Hindlimb muscle (tissue), 1 donor: ENCODE measurements at places on chromosomes 5 and 9. TPM values are rescaled to one million over a fixed set of nuclear protein-coding genes. Genes with fewer than 3 reads are reported as not detected.

GRCh38 chr9:124137009-124137943 is 120.5 kb upstream of the NEK6 start:
- DNase-seq: no peak

GRCh38 chr5:100827481-100827889 is 75.6 kb downstream of the ST8SIA4 start:
- DNase-seq: no peak

- no peak for DNase-seq
These were observed 462.3 kb downstream of the GABRG2 start for GRCh38 chr5:162529886-162530285.

NDUFA8 gene
- polyA plus RNA-seq: 58.6 TPM

DNA sequence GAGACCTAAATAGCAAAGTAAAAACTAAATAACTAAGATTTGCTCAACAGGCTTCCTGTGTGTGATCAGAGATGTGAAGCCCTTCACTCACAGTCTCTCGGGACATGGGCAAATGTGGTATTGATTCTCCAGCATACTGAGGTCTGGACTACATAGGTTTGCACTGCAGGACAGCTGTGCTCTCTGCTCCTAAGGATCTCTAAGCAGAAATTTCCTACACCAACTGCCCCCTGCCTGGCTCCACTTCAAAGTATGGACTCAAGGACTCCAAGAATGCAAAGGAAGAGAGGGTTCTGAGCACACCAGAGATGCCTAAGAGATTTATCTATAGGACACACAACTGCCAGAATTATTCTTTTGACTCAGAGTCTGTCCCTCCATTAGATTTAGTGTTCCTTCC is 487.2 kb downstream of the SEMA5A start:
- DNase-seq: no peak

DNA sequence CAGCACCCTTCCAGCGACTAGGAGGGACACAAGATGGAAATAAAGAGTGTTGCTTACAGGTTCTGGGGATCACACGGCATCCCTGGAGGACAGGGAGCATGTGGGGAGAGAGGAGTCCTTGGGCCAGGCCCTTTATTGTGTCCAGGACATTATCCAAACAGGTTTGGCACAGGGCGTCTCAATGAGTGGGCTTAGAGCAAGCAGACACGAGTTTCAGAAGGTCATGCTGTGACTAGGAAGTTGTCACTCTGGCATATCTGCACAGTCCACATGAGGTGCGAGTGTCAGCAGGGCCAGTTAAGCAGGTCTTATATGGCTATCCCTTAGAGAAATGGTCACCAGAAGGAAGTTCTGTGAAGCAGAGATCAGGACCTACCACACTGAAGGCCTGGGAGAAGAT is 174.5 kb upstream of the OTULINL start:
- DNase-seq: no peak

- DNase-seq: no peak
These were observed at the start of gene GLT6D1 for GRCh38 chr9:135639196-135639595. TSS of gene GLT6D1 (minus strand) at chr9:135639540. CDS start at chr9:135639187, 353 bp downstream.

F2RL2 gene
- 0.25 TPM for polyA plus RNA-seq

NEURL1B gene
- 40.4 TPM for polyA plus RNA-seq

PCDHGB2 gene
- polyA plus RNA-seq: 2.8 TPM

GRCh38 chr9:75001719-75002421 is 26.2 kb downstream of the CARNMT1 start:
- DNase-seq: peak; percentile 82

- no peak for DNase-seq
These were observed 446.9 kb upstream of the GRIN3A start for GRCh38 chr9:102185371-102185770.

- DNase-seq: no peak
These were observed 39.0 kb downstream of the FAM240B start for GRCh38 chr9:38680837-38681445.

DNA sequence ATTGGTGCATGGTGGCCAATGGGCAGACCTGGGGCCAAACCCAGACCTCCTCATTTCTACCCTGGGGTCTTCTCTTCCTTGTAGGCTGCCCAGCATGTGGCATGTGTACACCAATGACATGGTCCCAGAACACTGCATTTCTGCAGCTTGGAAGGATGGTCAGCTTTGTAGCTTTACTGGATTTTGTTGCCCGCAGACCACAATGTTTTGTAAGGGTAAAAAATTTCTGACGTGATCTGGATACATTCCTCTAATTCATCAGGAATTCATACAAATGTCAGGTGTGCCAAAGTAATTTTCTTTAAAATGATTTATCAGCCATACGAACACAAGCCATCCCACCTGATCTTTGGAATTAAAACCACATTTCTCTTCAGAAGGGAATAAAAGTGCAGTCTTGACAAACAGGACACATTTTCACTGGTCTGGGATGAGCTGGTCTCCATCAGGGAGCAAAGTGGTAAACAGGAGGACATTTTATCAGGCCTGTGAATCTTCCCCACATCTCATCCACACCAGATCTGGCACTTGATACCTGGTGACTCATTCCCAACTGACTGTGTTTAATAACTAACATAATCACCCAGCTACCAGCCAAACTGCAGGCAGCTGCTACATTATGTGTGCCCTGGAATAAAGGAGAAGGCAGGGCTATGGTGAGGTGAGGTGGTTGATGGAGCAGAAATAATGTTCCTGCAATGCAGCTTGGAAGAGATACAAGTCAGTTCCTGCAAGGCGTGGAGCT is 103.9 kb downstream of the SPOCK1 start:
- no peak for DNase-seq

GRCh38 chr5:36778336-36778735 is 98.2 kb upstream of the NIPBL start:
- DNase-seq: no peak

GRCh38 chr9:72898784-72899733 is 53.8 kb downstream of the ALDH1A1 start:
- no peak for DNase-seq

GRCh38 chr5:34455098-34455497 is 201.0 kb upstream of the RAI14 start:
- DNase-seq: no peak

DNA sequence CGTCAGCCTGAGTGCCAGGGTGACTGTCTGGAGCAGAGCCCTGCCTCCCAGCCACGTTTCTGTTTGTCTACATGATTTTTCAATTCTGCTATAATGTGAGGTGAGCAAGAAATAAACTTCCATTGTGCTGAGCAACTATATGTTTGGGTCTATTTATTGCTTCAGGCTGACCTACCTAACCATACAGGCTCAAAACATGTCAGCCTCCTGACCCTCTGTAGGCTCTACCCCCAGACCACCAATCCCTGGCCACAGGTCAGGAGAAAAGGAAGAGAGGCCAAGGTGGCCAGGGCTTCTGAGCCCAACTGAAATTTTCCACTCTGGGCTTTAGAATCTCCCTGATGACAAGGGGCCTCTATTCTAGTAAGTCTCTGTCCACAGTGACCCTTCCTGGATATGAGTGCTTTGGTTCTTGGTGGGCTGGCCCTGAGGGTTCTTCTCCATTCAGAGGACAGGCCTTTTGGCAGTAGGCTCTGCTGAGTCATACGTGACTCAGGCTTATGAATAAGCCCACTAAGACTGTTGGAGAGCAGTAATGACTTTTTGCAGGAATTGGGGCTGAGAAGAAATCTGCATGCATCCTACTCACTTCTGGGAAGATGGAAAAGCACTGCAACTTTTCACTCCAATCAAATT is 117.2 kb upstream of the TBCA start:
- DNase-seq: no peak

- DNase-seq: no peak
These were observed 63.5 kb downstream of the UBE2R2 start for GRCh38 chr9:33880211-33881089.

DNA sequence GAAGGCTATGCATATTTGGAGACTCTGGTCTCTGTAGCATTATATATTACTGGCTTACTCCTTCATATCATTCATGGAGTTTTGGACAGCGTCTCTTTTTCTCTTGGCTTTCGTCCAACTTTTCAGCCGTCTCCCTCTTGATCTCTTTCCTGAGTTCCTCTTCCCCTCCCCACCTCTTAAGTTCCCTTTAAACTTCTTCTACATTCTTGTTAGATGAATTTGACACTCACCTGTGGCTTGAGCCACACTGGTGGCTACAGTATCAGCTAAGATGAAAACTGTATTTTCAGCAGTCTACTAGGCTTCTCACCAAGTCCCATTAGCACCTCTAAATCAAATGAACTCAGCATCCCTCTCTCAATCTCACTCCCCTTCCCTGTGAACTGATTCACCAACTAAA is 128.1 kb downstream of the STARD4 start:
- DNase-seq: peak; percentile 10

- DNase-seq: peak; percentile 89
These were observed 53.7 kb downstream of the LHFPL2 start for GRCh38 chr5:78594610-78595457.

GRCh38 chr9:33785914-33786313 is 9.4 kb upstream of the PRSS3 start:
- DNase-seq: no peak

GRCh38 chr5:173614591-173614990 is 1.9 kb downstream of the BOD1 start:
- no peak for DNase-seq

DNA sequence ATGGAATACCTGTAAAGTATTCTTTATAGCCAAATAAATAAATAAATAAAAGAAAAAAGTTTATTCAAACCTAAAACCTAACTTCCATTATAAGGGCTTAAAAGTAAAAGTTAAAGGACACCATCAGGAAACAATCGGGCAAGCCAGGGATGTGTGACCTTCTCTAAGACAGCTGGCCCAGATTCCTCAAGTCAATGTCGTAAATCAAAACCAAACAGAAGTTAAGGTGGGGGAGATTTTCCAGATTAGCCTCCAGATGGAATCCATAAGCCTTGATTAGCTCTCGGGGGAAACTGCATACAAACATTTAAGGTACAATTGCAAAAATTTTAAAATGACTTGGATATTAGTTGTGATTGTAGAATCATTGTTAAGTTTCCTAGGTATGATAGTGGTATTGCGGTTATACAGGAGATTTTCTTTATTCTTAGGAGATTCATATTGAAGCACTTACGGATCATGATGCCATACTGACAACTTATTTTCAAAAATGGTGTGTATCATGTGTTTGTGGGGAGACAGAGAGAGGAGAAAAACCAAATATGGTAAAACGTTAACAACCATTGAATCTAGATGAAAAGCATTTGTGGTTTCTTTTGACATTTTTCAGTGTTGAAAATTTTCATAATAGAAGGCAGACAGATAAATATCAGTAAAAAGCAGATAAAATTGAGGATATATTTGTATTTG is 21.5 kb upstream of the MGAT1 start:
- DNase-seq: no peak

BAAT gene
- 0.66 TPM for polyA plus RNA-seq

DNA sequence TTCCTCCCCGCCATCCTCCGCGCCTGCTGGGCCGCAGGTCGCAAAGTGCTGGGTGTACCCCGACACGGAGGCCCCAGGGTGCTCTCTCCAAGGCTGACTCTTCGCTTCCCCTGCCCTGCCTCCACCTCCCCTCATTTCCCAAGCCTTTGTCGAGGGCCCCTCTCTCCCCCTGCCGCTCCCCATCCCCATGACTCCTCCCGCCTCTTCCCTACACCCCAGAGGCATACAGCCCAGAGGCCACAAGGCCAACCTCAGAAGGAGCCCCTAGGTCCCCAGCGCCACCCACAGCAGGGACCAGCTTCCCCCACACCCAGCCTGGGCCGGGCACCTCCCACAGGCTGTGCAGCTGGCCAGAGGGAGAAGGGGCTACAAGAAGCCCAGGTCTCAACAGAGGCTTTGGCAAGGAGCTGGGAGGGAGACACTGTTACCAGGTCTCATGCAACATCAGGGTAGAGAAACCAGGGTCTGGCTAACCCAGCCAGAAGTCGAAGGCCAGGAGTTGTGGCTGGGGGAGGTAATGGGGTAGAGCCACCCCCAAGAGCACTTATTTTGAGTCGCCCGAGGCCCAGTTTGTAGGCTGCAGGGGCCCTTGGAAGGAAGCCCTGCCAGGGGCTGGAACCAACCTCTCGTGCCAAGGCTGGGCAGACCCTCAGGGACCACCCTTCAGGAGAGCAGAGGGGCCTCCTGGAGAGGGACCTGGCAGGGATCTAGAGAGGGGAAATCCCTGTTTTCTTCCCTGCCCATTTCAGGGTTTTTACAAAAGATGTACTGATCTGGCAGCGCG is 24.5 kb upstream of the SARDH start:
- no peak for DNase-seq

GRCh38 chr9:133792721-133793470 is 54.7 kb upstream of the SARDH start:
- DNase-seq: peak; percentile 76

DNA sequence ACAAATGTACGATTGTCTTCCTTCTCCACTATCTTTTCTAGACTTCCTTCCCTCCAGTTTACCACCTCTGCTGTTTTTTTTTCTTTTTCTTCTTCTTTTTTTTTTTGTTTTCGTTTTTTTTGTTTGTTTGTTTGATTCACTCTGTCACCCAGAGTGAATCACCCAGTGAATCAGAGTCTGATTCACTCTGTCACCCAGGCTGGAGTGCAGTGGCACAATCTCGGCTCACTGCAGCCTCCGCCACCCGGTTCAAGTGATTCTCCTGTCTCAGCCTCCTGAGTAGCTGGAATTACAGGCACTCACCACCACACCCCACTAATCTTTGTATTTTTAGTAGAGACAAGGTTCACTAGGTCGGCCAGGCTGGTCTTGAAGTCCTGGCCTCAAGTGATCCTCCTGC is 375.7 kb downstream of the NTRK2 start:
- no peak for DNase-seq

GRCh38 chr5:73236541-73237128 is 63.6 kb downstream of the TMEM174 start:
- DNase-seq: no peak

DNA sequence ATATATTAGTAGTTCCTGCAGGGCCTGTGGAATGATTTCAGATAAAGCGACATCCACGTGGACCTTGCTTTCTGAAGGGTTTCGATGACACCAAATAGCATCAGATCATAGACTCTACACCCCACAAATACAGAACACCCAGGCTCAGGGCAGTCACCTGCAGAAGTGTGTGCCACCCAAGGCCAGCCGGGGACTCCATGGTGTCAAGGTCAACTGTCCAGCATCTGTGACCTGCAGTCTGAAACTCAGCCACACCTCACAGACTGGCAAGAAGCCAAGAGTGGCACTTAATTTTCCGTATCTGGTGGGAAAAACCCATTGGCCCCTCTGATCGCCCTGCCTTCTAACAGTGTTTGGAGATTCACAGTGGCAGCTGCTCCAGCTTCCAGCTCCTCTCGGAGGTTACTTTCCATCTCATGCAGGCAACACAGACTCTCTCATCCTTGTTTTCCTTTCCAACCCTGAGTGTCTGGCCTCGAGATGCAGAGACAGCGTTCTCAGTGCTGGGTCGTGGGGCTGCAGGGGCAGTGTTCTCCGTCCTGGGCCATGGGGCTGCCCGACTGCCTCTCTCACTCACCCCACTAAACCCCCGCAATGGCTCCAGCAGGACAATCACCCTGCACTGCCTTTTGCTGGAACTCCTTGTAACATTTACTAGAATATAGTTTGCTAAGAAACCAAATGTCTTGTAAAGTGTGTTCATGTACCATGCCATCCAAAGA is 221.9 kb downstream of the IRX2 start:
- no peak for DNase-seq

DNA sequence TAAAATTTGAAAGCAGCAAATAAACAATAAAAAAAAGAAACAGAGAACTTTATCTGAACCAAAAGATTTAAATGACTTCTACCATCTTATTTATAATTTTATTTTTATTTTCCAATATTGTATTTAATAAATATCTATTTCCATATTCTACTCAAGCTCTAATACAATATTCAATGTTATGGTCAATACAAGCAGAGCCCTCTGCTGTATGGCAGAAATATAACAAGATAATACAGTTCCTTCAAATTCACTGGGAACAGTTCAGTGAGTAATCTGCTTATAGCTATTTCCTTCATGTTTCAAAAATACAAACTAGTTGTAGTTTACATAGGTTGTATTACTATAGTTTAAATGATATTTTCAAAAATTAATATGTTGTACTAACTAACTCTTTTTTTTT is 332.7 kb downstream of the PRDM9 start:
- no peak for DNase-seq
